IPS DF 6.9 (cell line): ENCODE measurements at places on chromosomes 2 and 18.

DNA sequence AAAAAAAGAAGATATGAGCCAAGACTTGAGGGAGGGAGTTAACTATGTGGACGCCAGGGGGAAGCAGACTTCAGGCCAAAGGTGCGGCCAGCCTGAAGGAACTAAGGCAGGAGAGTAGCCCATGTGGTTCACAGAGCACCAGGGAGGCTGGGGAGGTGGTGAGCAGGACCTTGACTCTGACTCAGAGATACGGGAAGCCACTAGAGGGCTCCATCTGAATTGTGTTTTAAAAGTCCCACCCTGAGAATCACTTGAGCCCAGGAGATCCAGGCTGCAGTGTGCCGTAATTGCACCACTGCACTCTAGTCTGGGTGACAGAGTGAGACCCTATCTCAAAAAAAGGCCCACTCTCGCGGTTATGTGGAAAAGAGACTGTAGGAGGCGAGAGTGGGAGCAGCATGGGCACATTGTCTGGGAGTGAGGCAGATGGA is 12.3 kb downstream of the CEP192 start:
- H3K27me3 ChIP-seq = no peaks in the 10 kb centered on the region
- H3K4me3 ChIP-seq = no peak overlapping the region
- H3K36me3 ChIP-seq = 0 out of 2 replicates have a peak, but pooled peaks cover 2% of the 10 kb centered on the region
- no peaks in the 10 kb centered on the region for H3K4me1 ChIP-seq
- DNase-seq = peak; percentile 82
- no peak overlapping the region for H3K27ac ChIP-seq

GRCh38 chr18:23906658-23907057 is 107.9 kb upstream of the TTC39C start:
- no peaks in the 10 kb centered on the region for H3K4me1 ChIP-seq
- H3K36me3 ChIP-seq = no peaks in the 10 kb centered on the region
- no peaks in the 10 kb centered on the region for H3K27me3 ChIP-seq
- no peak overlapping the region for H3K27ac ChIP-seq

DNA sequence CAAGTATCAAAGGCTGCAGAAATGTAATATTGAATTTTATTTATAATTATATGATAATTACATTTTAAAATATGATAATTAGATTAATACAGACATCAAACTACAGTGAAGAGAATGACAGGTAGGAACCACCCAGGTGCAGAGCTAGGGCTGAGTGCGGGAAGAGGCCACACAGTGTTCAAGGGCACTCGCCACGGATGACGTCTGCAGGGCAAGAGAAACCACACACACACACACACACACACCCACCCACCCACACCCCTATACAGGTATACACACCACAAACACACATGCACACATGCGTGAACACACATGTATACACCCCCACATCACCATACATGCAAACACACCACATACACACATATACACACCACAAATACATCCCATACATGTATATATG is 41.2 kb downstream of the MBP start:
- H3K27me3 ChIP-seq = no peaks in the 10 kb centered on the region
- no peak overlapping the region for H3K4me3 ChIP-seq
- H3K27ac ChIP-seq = no peak overlapping the region
- H3K4me1 ChIP-seq = peaks cover 12% of the 10 kb centered on the region
- DNase-seq = no peak

DNA sequence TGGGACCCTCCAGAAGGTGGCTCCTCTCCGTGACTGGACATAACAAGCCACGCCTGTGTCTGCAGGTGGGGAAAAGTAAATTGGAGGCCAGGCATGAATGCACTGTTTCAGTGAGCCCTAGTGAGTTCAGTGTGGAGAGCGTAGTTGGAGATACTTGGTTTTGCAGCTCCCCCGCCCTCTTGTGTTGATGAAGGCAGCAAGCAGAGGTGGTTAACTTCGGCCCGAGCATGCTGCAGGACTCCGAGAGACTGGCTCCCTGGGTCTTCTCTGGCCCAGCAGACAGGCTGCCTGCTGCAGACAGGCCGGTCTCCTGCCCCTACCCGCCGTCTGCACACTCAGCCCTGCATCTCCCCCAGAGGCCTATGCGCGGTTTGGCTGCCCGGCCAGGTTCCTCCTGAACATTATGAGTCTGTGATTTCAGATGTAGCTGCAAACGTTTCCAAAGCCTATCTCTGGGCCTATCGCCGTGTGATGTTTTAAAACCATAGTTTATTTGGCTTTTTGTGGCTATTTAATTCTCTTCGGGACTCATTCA is 102.4 kb downstream of the LDLRAD4 start:
- no peaks in the 10 kb centered on the region for H3K4me1 ChIP-seq
- no peak overlapping the region for H3K4me3 ChIP-seq
- no peak overlapping the region for H3K27ac ChIP-seq
- H3K27me3 ChIP-seq = no peaks in the 10 kb centered on the region
- H3K36me3 ChIP-seq = no peaks in the 10 kb centered on the region

GRCh38 chr2:237723602-237724001 is 75.0 kb upstream of the RBM44 start:
- no peaks in the 10 kb centered on the region for H3K36me3 ChIP-seq
- H3K4me3 ChIP-seq = no peak overlapping the region
- DNase-seq = no peak
- no peak overlapping the region for H3K27ac ChIP-seq
- no peaks in the 10 kb centered on the region for H3K27me3 ChIP-seq
- H3K4me1 ChIP-seq = peaks cover 3% of the 10 kb centered on the region; the same call in 1 of the 2 replicates

GRCh38 chr2:32495139-32495538 is 132.7 kb upstream of the TTC27 start:
- no peaks in the 10 kb centered on the region; the same call in 1 of the 2 replicates for H3K36me3 ChIP-seq
- H3K4me3 ChIP-seq = no peak overlapping the region
- H3K27me3 ChIP-seq = no peaks in the 10 kb centered on the region
- H3K27ac ChIP-seq = no peak overlapping the region
- DNase-seq = no peak
- H3K4me1 ChIP-seq = no peaks in the 10 kb centered on the region; the same call in 1 of the 2 replicates

DNA sequence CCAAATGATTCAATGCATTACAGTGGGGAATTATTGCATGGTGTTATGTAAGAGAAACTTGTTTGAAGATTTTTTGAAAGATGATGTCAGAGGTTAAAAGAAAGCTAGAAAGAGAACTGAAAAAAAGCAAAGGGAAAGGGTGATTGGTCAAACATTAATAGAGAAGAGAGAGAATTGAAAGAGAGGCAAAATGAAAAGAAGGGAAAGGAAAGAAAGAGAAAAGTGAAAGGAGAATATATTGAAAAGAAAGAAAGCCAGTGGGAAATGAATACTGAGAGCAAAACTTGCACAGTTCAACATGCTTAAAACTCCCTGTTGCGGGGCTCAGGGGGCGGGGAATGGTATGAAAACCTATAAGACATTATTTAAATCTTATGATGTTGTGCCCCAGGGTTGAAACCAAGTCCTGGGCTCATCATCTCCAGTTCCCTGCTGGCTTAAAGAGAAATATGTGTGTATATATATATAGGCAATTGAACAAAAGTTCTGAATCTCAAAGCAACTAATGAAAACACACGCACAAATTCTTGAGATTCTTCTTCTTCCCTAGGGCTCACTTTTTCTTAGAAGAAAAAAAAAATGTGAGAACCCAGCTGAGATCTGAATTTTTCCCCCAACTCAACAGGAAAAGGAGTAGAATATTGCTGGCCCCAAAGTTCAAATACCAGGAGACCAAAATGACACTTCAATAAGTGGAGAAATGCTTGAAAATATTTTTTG is 2045.9 kb upstream of the CELF4 start:
- no peaks in the 10 kb centered on the region for H3K27me3 ChIP-seq
- DNase-seq = no peak
- peaks cover 3% of the 10 kb centered on the region; the same call in 1 of the 2 replicates for H3K4me1 ChIP-seq

GRCh38 chr18:74342416-74343043 is 26.9 kb downstream of the C18orf63 start:
- no peak overlapping the region for H3K4me3 ChIP-seq
- no peaks in the 10 kb centered on the region for H3K27me3 ChIP-seq
- H3K36me3 ChIP-seq = no peaks in the 10 kb centered on the region
- H3K27ac ChIP-seq = no peak overlapping the region
- H3K4me1 ChIP-seq = no peaks in the 10 kb centered on the region

GRCh38 chr18:34837769-34838272 is 127.7 kb downstream of the DTNA start:
- no peaks in the 10 kb centered on the region for H3K27me3 ChIP-seq
- H3K4me1 ChIP-seq = no peaks in the 10 kb centered on the region

DNA sequence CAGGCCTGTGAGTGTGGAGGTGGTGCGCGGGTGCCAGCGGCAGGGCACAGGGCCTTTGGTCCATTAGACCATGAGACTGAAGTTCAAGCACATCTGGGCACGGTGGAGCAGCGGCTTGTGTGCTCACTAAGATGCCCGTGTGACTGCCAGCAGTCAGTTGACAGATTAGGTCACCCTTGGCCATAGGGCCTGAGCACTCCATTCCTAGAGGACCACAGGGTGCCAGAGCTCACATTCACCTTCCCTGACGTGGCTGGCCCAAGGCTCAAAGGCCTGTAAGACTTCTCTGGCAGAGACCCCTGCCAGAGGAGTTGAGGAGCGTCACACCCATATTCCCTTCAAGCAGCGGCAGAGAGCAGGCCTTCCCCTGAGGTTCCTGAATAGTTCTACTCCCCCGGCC is 650 bp downstream of the LHCGR start:
- H3K27me3 ChIP-seq = no peaks in the 10 kb centered on the region
- H3K4me1 ChIP-seq = peaks cover 2% of the 10 kb centered on the region; the same call in 1 of the 2 replicates
- no peak overlapping the region for H3K27ac ChIP-seq
- DNase-seq = no peak
- no peaks in the 10 kb centered on the region for H3K36me3 ChIP-seq

- no peak for DNase-seq
- no peak overlapping the region for H3K27ac ChIP-seq
- H3K27me3 ChIP-seq = no peaks in the 10 kb centered on the region
- H3K4me3 ChIP-seq = no peak overlapping the region
Measured at GRCh38 chr2:201872591-201872990, 66.3 kb downstream of the CDK15 start.
